Left lung (tissue), 14 donors: ENCODE measurements at places on chromosomes 2 and 18. TPM values are rescaled to one million over a fixed set of nuclear protein-coding genes. Genes with fewer than 3 reads are reported as not detected.

Gene FABP1
- not detected for total RNA-seq

Gene CCDC178
- not detected for total RNA-seq

Gene CFAP221
- total RNA-seq: 20.0 TPM

- no peak overlapping the region for H3K4me3 ChIP-seq
- H3K4me1 ChIP-seq: no peaks in the 10 kb centered on the region
- DNase-seq: no peak
- no peaks in the 10 kb centered on the region for H3K27me3 ChIP-seq
- no peaks in the 10 kb centered on the region for H3K36me3 ChIP-seq
Observed at GRCh38 chr2:142796161-142796560, 81.3 kb upstream of the KYNU start.

Gene GPR55
- not detected for total RNA-seq

DNA sequence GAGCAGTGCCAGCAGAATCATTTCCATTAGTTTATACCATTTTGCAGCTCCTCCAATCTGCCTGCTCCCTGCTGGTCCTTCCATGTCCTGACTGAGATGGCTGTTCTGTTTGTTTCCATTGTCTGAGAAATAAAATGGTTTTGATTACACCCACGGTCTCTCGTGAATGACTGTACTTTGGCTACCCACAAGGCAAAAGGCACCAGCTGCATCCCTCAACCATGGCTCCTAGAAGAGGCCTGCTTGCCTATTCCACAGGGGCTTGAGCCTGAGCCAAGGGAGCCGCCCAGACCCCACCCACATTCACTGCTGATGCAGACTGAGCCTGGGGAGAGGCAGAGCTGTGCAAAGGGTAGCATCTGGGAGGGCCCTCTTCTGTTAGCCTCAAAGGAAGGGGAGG, 31.2 kb downstream of the MARCHF4 start:
- no peaks in the 10 kb centered on the region for H3K36me3 ChIP-seq
- no peaks in the 10 kb centered on the region for H3K4me1 ChIP-seq
- H3K27me3 ChIP-seq: no peaks in the 10 kb centered on the region

- no peak overlapping the region for H3K27ac ChIP-seq
- DNase-seq: no peak
- no peaks in the 10 kb centered on the region for H3K36me3 ChIP-seq
- H3K4me1 ChIP-seq: no peaks in the 10 kb centered on the region
- no peak overlapping the region for H3K4me3 ChIP-seq
Observed at GRCh38 chr18:63373161-63373560, 6.2 kb upstream of the KDSR start.

Gene PAX3
- not detected for total RNA-seq

Gene IRS1
- 15.9 TPM for total RNA-seq

Gene BMP10
- total RNA-seq: not detected

DNA sequence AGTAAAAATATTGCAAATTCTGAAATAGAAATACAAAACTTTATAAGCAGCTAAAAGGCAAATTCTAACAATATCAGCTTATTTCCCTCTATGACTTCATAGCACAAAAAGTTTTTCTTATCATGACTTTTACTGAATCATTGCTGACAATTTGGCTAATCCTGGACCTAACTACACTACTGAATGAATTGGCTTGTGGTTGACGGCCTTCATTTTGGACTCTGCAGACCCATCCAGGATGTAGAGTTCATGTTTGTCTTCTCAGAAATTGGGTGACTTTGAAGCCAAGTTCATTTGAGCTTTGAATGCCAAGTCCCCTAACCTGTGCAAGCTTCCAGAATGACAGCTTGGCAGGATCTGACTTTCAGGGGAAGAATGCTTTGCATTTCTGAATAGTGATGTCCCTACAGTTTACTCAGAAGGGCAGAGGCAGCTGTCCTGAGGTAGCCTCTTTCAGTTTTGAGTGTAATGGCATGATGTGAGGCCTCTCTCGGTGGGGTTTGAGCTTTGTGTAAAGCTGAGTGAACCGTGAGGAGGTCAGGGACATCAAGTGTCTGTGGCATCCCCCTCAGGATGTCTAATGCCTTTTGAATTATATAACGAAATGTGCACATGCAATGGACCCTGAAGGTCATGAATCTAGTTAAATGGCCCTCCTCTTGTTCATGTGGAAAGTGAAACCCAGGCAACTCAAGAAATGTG, 48.0 kb downstream of the EFEMP1 start:
- no peak overlapping the region for H3K27ac ChIP-seq
- no peak for DNase-seq
- H3K4me3 ChIP-seq: no peak overlapping the region
- no peaks in the 10 kb centered on the region for H3K27me3 ChIP-seq
- no peaks in the 10 kb centered on the region for H3K4me1 ChIP-seq

DNA sequence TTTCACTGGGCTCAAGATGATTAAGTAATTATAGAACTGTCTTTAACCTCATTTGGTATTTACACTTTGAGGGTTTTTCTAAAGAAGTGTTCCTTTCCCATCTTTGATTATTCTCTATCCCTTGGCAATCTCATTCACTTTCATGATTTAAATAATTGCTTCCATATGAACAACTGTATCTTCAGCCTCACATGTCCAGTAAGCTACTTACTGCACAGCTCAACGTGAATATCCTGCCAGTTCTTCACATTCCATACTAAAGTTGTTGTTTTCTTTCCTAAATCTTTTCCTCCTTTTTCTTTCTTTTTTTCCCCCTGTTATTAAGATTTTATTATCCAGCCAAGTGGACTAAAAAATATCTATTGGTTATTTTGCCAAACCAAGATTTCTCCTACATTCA, 37.7 kb downstream of the ZC3H15 start:
- H3K27me3 ChIP-seq: no peaks in the 10 kb centered on the region
- no peak overlapping the region for H3K4me3 ChIP-seq
- no peaks in the 10 kb centered on the region for H3K36me3 ChIP-seq
- no peak for DNase-seq

DNA sequence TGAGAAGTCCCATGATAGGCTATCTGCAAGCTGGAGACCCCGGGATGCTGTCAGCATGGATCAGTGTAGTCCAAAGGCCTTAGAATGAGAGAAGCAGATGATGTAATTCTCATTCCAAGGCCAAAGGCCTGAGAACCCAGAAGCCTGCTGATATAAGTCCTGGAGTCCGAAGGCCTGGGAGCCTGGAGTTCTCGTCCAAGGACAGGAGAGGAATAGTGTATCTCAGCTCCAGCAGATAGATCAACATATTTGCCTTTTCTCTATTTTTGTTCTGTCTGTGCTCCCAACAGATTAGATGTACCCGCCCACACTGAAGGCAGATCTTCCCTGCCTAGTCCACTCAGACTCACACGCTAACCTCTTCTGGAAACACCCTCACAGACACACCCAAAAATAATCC, 454.9 kb upstream of the CHAC2 start:
- H3K4me1 ChIP-seq: no peaks in the 10 kb centered on the region
- DNase-seq: no peak

GRCh38 chr2:238573065-238573778, 146.5 kb downstream of the ASB1 start:
- no peak overlapping the region for H3K27ac ChIP-seq
- H3K36me3 ChIP-seq: no peaks in the 10 kb centered on the region
- peaks cover 5% of the 10 kb centered on the region for H3K27me3 ChIP-seq
- no peak overlapping the region for H3K4me3 ChIP-seq

- H3K36me3 ChIP-seq: no peaks in the 10 kb centered on the region
- H3K27ac ChIP-seq: no peak overlapping the region
- no peaks in the 10 kb centered on the region for H3K27me3 ChIP-seq
- no peak for DNase-seq
- no peaks in the 10 kb centered on the region for H3K4me1 ChIP-seq
Observed at GRCh38 chr18:49845629-49846360, 32.5 kb upstream of the ACAA2 start.

GRCh38 chr2:118148133-118148532, 59.9 kb downstream of the INSIG2 start:
- no peaks in the 10 kb centered on the region for H3K36me3 ChIP-seq
- H3K27ac ChIP-seq: no peak overlapping the region
- no peaks in the 10 kb centered on the region for H3K4me1 ChIP-seq
- no peak for DNase-seq

GRCh38 chr2:217370391-217370790, 510.5 kb upstream of the TNP1 start:
- H3K27ac ChIP-seq: no peak overlapping the region
- H3K4me3 ChIP-seq: no peak overlapping the region
- H3K36me3 ChIP-seq: no peaks in the 10 kb centered on the region
- H3K27me3 ChIP-seq: no peaks in the 10 kb centered on the region

Gene CNDP1
- total RNA-seq: not detected

- no peak overlapping the region for H3K4me3 ChIP-seq
- peaks cover 9% of the 10 kb centered on the region for H3K4me1 ChIP-seq
- H3K27ac ChIP-seq: no peak overlapping the region
Observed at GRCh38 chr2:145759228-145759915, 1239.5 kb upstream of the ZEB2 start.

- H3K36me3 ChIP-seq: no peaks in the 10 kb centered on the region
- no peaks in the 10 kb centered on the region for H3K27me3 ChIP-seq
- no peak overlapping the region for H3K27ac ChIP-seq
- no peaks in the 10 kb centered on the region for H3K4me1 ChIP-seq
- DNase-seq: no peak
- no peak overlapping the region for H3K4me3 ChIP-seq
Observed at GRCh38 chr2:213175673-213176247, 24.3 kb upstream of the IKZF2 start.

DNA sequence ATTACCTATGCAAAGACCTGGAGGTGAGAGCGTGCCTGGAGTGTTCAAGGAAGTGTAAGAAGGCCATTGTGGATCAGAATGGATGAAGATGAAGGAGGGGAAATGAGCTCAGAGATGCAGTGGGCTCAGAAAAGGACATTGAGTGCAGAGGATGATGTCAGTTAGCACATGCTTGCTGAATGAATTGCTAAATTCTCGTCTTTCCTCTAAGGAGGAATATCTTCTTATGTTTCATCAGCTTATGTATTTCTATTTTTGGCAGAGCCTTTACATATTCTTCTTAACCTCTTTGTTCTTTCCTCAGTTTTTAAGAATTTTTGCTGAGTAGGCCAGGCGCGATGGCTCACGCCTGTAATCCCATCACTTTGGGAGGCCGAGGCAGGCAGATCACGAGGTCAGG, 30.9 kb downstream of the FAM171B start:
- H3K4me3 ChIP-seq: no peak overlapping the region
- H3K4me1 ChIP-seq: no peaks in the 10 kb centered on the region
- H3K27ac ChIP-seq: no peak overlapping the region
- H3K27me3 ChIP-seq: no peaks in the 10 kb centered on the region

DNA sequence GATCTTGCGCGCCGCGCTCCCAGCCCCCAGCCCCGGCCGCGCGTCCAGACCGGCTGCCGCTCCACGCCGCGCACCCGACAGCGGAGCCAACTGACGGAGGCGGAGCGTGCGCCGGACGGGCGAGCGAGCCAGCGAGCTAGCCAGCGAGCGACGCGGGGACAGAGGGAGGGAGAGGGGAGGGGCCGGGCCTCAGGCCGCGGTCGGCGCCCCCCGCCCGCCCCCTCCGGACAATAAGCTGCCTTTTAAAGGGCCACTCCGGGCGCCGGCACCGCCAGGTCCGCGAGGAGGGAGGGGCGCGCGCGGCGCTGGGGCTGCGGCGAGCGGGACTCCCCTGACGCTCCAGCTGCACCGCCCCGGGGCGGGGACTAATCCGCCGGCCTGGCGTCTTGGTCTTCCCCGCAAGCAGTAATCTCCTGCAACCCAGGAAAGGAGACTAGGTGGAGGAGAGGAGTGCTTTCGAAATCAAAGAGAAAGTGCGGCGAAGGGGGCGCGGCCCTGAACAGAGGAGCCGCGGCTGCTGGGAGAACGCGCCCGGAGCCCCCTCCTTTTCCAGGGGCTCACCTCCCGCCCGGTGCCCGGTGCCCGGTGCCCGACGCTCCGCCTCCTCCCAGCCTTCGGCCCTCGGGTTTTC, at the start of gene BIN1:
Gene BIN1, minus strand, starts transcription at position 164 of the 631 bp plus-strand sequence. CDS start 211 bp downstream, outside the sequence.
- peak within 1 kb of the TSS; percentile 63 for H3K27ac ChIP-seq
- H3K4me1 ChIP-seq: no peaks in the 10 kb centered on the region
- H3K27me3 ChIP-seq: peaks cover 41% of the 10 kb centered on the region
- no peaks in the 10 kb centered on the region for H3K36me3 ChIP-seq
- peak within 1 kb of the TSS; percentile 94 for H3K4me3 ChIP-seq

DNA sequence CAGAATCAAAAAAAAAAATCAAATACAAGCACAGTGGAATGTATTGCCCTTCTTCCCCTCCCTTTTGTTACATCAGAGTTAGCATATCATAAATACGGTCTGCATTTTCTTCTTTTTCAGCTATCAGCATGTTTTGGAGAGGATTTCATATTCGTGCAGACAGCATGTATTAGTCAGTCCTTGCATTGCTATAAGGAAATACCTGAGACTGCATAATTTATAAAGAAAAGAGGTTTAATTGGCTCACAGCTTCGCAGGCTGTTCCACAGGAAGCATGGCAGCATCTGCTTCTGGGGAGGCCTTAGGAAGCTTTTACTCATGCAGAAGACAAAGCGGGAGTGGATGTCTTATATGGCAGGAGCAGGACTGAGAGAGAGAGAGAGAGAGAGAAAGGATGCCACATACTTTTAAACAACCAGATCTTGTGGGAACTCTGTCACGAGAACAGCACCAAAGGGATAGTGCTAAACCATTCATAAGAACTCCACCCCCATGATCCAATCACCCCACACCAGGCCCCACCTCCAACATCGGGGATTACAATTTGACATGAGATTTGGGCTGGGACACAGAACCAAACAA, 8.9 kb downstream of the IL1B start:
- H3K27me3 ChIP-seq: no peaks in the 10 kb centered on the region
- H3K4me3 ChIP-seq: no peak overlapping the region
- no peak for DNase-seq
- H3K36me3 ChIP-seq: no peaks in the 10 kb centered on the region

DNA sequence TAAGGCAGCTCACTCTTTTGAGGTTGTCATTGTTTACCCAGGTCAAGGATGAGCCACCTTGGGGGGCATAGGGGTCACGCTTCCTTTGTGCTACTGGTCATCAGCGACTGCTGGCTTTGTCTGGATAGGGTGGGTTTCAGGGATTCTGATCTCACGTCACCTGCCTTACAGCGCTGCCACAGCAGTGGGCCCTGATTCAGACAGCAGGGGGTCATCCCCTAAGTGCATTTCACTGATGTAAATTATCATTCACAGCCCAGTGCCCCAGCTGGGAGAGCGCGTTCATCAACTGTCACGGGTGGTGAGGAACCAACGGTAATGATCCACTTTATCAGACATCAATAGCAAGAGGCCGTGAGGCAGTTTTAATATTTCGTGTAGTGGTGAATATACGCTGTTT, 291.2 kb downstream of the NEDD4L start:
- no peak for DNase-seq
- H3K27ac ChIP-seq: no peak overlapping the region
- H3K4me1 ChIP-seq: peaks cover 8% of the 10 kb centered on the region
- H3K36me3 ChIP-seq: no peaks in the 10 kb centered on the region

DNA sequence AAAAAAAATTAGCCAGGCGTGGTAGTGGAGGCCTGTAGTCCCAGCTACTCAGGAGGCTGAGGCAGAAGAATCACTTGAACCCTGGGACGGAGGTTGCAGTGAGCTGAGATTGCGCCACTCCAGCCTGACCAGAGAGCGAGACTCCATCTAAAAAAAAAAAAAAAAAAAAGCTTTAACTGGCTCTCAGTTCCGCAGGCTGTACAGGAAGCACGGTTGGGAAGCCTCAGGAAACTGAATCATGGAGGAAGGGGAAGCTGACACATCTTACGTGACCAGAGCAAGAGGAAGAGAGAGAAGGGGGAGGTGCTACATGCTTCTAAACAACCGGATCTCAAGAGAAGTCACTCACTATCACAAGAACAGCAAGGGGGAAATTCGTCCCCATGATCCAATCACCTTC, 505.6 kb upstream of the SLC8A1 start:
- H3K4me3 ChIP-seq: no peak overlapping the region
- H3K27ac ChIP-seq: no peak overlapping the region
- H3K27me3 ChIP-seq: no peaks in the 10 kb centered on the region

- no peak overlapping the region for H3K4me3 ChIP-seq
- H3K4me1 ChIP-seq: peaks cover 9% of the 10 kb centered on the region
- no peak for DNase-seq
- H3K36me3 ChIP-seq: no peaks in the 10 kb centered on the region
- no peak overlapping the region for H3K27ac ChIP-seq
Observed at GRCh38 chr2:72864500-72864899, 22.7 kb upstream of the SPR start.
